Left ventricle myocardium superior (tissue), 1 donor: ENCODE measurements at places on chromosomes 16 and 17. TPM values are rescaled to one million over a fixed set of nuclear protein-coding genes. Genes with fewer than 3 reads are reported as not detected.

The ATP2A3 gene
- total RNA-seq, result 5.8 TPM

The HOXB1 gene
- total RNA-seq, result not detected

The ABCA6 gene
- 21.5 TPM for total RNA-seq

The NLK gene
- 22.8 TPM for total RNA-seq

DNA sequence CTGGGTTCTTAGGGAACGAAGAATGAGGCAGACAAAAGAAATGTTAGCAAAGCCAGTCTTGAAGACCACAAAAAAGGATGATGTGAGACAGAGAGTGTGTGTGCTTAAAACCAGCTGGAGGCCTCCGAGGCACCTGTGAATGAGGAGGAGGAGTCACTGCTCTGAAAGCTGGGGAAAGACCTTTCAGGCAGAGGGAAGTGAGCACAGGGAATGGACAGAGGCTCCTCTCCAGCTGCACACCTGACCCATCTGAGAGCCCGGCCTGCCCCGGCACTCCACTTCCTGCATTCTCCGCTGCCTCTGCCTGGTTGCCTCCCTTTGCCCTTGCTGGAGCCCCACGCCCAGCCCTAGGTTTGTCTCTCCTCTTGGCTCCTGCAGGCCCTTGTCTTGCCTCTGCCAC lies 55.2 kb upstream of the SREBF1 start:
- DNase-seq, result no peak

GRCh38 chr16:13435415-13435814 lies 484.5 kb upstream of the ERCC4 start:
- no peak for DNase-seq

DNA sequence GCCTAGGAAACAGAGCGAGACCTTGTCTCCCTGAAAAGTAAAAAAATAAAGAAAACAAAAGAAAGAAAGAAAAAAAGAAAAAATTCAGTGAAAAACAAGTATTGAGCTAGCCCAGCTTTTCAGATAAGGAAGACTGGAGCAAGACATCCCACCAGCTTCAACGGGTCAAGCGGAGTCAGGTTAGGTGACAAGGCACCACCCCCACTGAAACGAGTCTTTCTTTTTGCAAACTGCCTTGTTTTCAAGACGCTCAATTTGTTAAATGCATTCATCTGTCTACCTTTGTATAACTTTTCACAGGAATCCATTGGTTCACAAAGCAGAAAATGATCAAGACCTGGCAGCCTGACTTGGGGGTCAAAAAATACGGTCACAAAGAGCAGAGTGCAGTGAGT lies 10.7 kb upstream of the AXIN2 start:
- DNase-seq, result no peak

- DNase-seq, result peak; percentile 84
These were observed at the start of gene MPP2 for GRCh38 chr17:43907425-43907981. TSS of gene MPP2 (minus strand) at chr17:43907536. CDS start at chr17:43904460, 3,076 bp downstream.

DNA sequence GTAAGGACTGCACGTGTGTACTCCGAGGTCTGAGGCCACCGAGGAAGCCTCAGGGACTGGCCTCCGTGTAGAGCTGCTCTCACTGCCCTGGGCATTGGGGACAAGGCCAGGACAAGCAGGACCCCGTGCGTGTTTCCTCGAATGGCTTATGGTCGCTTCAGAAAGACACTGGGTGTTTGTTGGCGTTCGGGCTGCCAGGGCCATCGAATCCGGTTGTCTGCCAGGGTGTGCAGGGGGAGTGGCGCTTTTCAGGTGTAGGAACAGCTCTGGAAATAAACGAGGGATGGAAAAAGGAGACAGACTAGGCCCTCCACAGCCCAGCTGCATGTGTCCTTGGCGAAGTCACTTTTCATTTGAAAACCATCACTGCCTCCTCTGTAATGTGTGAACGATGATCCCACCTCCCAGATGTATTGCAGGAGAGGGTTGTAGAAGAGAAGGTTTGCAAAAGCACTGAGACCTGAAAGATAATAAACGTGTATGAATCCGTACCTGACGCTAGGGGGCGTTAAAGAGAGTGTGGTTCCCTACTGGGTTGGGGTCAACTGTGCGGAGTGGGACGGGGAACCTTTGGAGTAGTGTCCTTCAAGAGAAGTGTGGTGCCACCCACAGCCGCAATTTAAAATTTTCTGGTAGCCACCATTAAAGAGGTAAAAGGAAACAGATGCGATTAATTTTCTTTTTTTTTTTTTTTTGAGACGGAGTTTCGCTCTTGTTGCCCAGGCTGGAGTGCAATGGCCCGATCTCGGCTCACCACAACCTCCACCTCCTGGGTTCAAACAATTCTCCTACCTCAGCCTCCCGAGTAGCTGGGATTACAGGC lies 2.1 kb upstream of the ZSCAN10 start:
- no peak for DNase-seq

DNA sequence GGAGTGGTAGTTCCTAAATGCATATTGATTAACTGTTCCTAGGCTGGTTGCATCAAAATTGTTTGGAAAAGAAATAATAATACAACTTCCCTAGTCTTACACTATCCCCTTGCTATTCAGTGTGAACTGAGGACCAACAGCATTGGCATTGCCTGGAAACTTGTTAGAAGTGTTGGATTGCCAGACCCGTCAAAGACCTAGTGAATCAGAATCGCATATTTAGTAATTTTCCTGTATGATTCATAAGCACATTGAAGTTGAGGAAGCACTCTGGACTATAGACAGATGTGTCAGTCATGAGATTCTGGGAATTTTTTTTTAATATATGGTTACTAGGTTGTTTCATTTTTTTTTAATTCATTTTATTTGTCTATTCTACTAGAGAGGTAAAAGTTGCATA lies 34.7 kb upstream of the KCNJ16 start:
- no peak for DNase-seq

DNA sequence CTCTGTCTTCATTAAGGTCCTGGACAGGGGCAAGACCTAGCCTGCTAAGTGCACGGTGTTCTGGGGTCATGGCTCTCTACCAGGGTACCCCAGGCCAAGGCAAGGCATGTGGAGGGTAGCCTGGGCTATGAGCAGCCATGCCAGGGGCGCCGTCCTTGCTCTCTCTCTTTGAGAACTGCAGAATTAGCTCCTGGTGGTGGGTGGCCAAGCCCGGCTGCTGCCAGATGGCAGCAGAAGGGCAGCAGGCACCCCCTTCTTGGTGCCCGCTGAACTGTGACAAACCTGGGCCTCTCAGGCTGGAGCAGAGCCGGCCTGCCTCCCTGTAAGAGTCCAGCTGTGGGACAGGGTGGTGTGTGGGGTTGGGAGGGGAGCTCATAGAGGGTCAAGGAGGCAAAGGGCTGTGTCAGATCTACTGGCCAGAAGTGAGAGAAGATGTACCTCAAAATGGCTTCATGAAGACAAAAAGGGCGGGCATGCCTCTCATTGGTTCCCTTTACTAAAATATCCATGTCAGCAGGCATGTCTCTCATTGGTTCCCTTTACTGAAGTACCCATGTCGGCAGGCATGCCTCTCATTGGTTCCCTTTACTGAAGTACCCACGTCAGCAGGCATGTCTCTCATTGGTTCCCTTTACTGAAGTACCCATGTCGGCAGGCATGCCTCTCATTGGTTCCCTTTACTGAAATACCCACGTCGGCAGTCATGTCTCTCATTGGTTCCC lies 81.7 kb upstream of the SDK2 start:
- no peak for DNase-seq

- DNase-seq, result peak; percentile 73
These were observed 35.9 kb downstream of the CBFA2T3 start for GRCh38 chr16:88940862-88941817.

DNA sequence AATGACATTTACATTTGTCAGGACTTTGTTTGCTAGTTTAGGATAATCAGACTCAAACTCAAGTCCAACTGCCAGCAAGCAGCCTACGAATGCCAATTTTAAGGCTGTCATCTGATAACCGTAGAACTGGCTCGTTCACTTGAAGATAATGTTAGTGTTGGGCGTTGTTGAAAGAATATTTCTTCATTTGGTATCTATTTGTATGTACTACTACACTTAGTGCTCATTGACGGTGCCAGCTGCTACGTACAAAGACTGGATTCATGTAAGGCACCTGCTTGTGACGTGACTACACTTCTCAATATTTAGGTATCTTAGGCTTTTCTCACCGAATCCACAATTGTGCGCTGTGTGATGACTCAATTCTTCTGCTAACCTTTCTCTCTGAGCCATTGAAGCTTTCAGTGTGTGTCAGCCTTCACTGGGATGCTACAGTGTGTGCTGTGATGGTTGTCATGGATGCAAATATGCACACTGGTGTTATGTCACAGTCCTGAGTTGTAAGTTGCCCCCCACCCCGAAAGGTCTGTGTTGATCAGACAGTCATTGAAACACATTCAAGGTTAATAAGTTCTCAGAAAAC lies 5.7 kb downstream of the ATP2C2 start:
- DNase-seq, result no peak

DNA sequence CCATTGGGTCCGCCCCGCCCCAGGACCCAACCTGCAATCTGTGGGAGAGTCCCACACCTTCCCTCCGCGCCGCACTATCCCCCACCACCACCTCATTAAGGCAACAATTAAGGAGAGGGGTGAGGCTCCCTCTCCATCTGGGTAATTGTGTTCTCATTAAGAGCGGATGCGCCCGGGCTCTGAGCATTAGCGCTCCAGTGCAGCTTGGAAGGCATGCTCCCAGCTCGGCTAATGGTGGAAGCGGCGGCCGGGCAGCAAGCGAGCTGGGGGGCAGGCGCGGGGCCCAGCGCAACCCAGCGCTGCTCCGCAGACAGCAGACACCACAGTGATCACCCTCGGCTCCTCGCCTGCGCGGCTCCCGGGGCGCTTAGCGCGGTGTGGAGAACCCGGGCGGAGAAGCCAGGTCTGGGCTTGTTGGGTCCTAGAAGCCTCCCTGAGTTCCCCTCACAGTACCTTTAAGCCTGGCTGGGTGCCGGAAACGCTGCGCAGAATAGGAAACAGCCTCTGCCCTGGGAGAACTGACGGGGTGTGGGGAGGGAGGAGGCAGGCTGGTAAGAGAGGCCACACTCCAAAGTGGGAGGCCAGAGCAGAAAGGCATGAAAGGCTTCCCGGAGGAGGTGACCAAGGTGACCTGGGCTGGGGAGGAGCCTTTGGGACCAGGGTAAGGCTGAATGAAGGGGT lies 6.4 kb downstream of the CBLN1 start:
- DNase-seq, result no peak
